ENCODE measurements at places on chromosomes 6 and 20. TPM values are rescaled to one million over a fixed set of nuclear protein-coding genes. Genes with fewer than 3 reads are reported as not detected.

DNA sequence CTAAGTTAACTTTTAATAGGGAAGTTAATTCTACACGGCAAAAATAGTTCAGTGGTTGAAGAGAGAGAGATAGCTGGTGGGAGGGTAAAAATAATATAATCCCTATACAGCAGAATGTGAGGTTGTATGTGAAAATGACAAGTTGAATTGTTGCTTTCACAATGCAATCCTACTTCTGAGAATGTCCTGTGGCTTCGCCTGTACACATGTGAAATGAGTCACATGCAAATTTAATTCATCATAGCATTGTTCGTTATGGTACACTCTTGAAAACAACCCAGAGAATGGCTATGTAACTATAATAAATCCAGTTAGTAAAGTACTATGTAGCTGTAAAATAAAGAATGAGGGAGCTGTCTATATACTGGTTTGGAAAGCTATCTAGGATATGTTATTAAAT, 46.0 kb upstream of the HINT3 start:
- DNase-seq, result no peak

Gene COL12A1
- 1.6 TPM for total RNA-seq

GRCh38 chr6:24827162-24827561, 28.4 kb upstream of the ARMH2 start:
- no peak for DNase-seq

Gene FAM217A
- not detected for total RNA-seq

Gene CCN2
- total RNA-seq, result 6.7 TPM

Gene CTCFL
- 0.15 TPM for total RNA-seq

DNA sequence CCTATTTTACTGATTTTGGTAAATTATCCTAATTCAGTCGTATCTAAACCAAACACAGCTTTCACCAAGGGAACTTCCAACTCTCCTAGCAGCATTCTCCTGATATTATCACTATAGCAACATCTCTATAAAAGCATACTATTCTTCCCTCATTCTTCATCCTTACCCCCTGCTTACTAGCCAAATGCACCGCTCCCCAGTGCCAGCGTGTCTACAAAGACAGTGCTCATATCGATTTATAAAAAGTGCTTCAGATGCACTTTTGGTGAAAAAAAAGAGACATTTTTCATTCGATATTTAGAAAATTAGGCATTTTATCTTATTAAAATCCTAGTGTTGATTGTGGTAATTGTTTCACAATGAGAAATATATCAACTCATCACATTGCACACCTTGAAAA, 74.0 kb downstream of the SYNE1 start:
- no peak for DNase-seq

GRCh38 chr6:144840619-144841018, 555.5 kb downstream of the UTRN start:
- no peak for DNase-seq

Gene CHMP4B
- 24.4 TPM for total RNA-seq

Gene POLR1H
- total RNA-seq, result 8.2 TPM

DNA sequence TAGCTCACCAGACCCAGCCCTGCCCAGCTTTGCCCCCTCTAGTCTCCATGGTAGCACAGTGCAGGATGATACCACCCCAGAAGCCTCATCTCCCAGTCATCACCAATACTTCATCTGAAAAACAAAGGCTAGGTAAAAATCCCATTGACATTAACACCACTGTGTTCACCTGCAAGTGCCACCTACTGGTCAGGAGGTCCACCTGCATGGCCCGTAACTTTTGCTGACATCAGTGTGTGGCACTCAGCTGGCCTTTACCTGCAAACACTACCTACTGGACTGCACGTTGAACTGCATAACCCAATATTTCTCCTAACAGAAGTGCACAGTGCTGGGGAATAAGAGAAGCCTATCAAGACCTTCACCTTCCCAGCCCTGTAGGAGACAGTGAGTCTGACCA, 234.7 kb upstream of the ADGRB3 start:
- no peak for DNase-seq

- no peak for DNase-seq
These were observed 84.3 kb upstream of the ESR1 start for GRCh38 chr6:151723152-151723551.

DNA sequence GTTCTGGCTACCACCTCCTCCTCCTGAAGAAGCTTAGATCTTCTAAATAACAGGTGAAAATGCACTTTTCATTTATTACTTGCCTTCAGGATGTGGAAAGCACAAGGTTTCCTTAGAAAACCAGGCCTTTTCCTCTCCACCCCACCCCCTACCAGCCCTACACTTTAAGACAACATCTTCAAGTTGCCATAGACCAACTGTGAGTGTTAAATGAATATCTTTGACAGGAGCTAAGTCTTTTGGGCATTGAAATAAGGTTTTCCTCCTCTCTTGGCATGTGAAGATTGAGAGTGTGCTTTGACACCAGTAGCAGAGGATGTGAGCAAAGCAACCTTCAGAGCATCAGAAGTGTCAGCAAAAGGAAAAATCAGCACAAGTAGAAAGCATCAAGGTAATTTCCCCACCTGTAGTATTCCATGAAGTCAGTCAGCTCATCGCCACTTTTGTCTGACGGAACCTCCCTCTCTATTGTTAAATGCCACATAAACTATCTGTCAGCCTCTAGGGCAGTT, 532.3 kb upstream of the MMS22L start:
- no peak for DNase-seq

Gene VNN1
- total RNA-seq, result 74.8 TPM

Gene PARD6B
- 10.9 TPM for total RNA-seq

GRCh38 chr6:80165143-80165542, 58.7 kb downstream of the BCKDHB start:
- no peak for DNase-seq

Gene CPXM1
- total RNA-seq, result not detected

DNA sequence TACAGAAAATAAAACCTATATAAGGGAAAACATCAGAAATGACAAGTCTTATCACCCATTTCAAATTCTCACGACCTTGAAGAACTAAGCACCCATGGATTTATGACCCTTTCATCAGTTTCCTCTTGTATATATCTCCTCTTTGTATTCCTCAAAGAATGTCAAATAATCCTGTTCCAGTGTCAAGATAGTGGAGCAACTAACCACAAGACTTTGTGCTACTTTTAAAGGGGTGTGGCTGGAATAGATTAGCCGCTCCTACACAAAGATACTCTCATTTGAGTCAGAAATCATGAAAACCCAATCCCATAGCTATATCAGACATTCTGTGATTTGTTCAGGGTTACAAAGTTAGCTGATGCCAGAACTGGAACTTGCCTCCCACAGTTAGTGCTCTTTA, 6.6 kb downstream of the REPS1 start:
- DNase-seq, result no peak

- DNase-seq, result no peak
These were observed 109.8 kb upstream of the MAN1A1 start for GRCh38 chr6:119459207-119459974.

DNA sequence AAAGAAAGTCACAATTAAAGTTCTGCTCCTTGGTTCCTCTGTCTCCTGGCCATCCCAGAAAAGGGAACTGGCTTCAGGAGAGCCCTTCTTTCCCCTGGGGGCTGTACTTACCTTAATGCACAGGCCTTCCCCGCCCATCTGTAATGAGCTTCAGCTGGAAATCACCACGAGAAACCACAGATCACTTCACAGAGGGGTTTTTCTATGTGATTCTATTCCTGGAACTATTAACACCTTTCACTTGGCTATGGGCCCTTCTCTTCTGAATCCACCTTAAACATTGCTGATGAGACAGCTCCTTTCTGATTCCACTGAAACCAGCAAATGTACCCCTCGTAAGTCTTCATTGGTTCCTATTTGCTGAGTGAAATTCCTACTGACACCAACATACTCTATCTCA, 80.7 kb downstream of the FOXF2 start:
- no peak for DNase-seq

- peak; percentile 59 for DNase-seq
These were observed at the start of gene GABBR1 for GRCh38 chr6:29632789-29633533. TSS of gene GABBR1 (minus strand) at chr6:29633183. CDS start at chr6:29632385, 798 bp downstream.

All from left lobe of liver (tissue), 2 donors.